ENCODE measurements at places on chromosomes 11 and 22.
A peak's percentile ranks its signal among the peaks of the same experiment; 100 is the strongest.

DNA sequence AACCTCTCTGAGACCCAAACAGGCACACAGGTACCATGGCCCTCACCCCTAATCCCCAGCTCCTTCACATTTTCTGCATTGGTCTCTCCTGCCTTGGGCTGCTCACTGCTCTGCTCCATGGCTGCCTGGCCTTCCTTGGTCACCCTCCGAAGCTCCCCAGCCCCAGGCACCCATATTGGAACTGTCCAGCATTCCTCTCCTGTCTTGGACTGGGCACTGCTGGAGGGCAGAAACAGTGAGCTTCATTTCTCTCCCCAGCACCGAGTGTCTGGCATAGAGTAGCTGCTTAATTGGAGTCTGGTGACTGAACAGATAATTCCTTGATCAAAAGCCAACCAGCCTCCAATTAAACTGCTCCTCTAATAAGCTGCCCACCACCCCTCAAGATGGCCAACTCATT, 13.2 kb downstream of the PLEKHA7 start:
- DNase-seq, result no peak

DNA sequence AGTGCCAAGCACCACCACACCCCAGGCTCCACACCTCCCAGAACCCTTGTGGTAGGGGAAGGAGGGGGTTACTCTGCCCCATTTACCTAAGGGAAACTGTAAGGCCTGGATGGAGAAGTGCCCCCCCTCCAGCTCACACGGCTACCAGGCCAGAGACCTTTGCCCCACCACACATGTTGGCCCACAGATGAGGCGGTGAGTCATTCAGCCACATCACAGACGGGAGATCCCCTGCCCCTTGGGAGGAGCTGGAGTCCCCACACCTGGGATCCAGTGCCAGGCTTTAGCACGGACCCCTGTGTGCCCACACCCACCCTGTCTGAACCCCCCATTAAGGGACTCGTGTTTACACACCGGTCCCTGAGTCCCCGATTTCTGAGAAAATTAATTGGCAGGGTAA, 24.9 kb downstream of the CDKN1C start:
- no peak for DNase-seq

GRCh38 chr11:46360878-46361277, 13.6 kb downstream of the DGKZ start:
- no peak for DNase-seq

GRCh38 chr22:38397189-38398085, 57.6 kb downstream of the KCNJ4 start:
- no peak for DNase-seq

DNA sequence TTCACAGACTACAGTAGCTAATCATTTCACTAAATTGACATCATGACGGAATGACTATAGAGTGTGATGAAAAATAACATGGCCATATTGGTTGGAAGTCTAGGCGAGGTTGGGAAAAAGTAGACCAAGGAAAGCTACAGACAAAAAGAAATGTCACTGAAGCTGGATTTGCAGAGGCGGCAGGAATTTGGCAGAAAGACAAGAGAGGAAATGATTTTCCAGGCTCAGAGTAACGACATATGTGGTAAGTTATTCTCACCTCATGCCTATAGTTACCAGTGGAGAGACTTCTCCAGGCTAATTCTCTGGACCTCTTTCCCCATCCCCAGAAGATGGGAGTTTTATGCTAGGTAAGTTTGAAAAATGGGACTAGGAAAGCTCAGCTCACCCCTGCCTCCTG, 1005.8 kb upstream of the CCDC90B start:
- DNase-seq, result no peak

GRCh38 chr11:46445920-46446771, 54.6 kb upstream of the CHRM4 start:
- DNase-seq, result peak; percentile 79

- peak; percentile 8 for DNase-seq
Measured at GRCh38 chr22:37316875-37317371, 34.6 kb downstream of the CYTH4 start.

DNA sequence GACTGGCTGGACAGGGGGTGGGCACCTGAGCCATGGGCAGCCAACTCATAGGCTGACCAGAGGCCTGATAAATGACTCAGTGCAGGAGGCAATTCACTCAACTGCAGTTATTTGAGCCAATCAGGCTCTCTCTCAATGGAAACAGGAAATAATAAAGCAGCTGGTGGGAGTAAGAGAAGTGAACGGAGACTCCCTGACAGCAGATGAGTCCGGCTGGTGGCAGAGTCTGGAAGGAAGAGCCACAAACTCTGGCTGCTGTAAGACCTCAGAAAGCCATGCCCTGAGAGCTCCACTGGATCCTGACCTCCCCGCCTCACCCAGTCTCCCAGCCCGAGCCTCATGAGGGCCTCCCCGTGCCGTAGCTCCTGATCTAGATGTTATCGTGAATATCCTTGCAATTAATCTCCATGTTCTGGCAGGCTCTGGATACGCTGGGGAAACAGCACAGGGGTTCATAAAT, 69.8 kb downstream of the TRIM29 start:
- no peak for DNase-seq

DNA sequence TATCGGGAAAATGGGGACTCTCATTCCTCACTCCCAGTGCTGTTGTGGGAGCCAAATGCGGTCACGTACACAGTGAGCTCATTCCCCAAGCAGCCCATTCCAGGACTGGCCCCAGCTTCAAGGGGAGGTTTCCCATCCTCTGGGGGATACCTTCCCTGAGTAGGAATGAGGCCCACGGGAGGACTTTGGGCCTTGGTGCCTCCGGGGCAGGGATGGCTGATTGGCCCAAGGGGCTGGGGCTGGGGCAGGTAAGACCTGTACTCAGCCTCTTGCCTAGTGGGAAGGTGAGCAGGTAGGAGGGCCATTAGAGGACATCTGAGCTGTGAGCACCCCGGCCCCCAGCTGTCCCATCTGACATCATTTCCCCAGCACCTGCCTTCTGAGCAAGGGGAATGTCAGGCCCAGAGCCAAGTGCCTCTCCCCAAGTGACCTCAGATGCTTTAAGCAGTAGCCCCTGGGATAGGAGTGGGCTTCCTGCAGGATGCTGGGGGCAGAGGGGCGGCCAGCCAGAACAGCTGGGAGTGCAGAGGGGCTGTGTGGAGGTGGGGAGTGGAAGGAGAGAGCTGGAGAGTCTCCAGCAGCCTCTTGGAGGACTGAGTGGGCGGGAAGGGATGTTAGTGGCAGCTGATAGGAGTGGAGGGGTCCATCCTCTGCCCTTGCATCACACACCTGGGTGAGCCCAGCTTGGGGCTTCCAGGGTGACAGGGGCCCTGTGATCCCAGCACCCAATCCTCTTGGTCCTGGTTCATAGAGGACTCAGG, 58.4 kb downstream of the CD82 start:
- peak; percentile 65 for DNase-seq

- DNase-seq, result no peak
Measured at GRCh38 chr11:57399221-57399620, 8.8 kb upstream of the PRG2 start.

DNA sequence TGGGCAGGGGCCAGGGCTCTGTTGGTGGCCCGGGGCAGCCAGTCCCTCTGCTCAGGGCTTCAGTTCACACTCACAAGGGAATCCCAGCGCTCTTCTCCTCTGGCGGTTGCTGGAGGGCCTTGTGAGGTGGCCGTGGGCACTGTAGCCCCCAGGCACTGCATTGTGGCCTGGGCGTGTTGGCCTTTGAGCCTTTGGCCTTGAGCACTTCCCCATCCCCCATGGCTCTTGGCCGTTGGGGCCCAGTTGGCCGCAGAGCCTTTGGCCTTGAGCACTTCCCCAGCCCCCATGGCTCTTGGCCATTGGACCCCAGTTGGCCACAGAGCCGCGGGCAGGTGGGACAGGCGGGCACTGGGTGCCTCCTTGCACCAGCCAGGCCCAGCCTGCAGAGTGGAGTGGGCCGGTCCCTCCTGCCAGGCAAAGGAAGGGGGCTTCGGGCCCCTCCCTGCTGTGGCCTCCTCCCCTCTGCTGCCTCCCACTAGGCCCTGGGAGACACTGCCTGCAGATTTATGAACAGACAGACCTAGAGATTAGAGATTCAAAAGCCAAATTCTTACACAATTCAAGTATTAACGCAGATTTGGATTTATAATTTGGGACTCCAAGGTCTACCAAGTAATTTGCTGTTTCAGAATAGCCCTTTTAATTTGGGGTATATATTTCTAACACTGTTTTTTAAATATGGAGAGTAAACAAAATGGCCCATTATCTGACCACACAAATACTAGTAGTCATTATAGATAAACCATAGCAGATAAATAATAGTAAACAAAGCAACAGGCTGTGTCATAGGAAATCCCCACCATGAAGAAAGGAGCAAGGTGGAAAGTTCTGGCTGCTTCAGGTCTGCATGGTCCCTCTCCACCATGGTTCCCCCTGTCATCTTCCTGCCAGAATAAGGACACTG, 18.2 kb upstream of the TXNRD2 start:
- DNase-seq, result no peak

GRCh38 chr11:105034813-105035620, at the start of gene CASP1:
CASP1 (minus strand) TSS chr11:105035144; CDS start chr11:105035113, 31 bp downstream.
- no peak for DNase-seq

GRCh38 chr11:14317659-14318325, 41.2 kb downstream of the RRAS2 start:
- DNase-seq, result no peak

DNA sequence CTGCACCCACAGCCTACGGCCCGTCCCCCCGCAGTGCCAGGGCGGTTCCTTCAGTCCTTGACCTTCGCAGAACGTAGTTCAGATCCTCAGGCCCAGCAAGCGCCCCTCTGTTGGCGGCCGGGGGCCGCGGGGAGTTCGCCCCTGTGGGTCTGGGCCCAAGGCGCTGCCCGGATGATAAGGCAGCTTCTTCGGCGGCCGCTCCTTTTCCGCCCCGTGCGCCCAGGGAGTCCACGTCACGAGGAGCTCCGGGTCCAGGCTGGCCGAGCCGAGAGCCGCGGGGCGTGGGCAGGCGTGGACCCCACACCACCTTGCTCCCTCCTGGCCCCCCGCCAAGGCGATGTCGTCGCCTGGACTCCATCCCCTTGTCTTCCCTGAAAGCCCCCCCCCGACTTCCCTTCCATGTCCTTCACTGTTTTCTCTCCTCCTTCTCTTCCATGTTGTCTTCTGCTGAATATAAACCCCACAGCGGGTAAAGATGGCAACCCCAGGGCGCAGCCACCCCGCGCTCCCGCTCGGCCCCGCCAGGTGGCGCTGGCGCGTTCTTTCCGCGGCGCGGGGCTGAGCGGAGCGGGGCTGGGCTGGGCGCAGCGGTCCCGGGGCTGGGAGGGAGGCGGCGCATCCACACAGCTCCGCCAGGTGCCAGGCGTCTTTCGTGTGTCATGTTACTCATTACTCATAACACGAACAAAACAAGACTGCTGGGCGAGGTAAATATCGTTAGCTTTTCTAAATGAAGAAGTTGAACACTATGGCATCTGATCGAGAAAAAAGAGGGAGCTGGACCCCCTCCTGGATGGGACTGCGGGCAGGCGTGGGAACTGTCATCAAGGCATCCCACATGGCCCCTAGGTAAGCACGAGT, 321.0 kb downstream of the NTM start:
- DNase-seq, result no peak

DNA sequence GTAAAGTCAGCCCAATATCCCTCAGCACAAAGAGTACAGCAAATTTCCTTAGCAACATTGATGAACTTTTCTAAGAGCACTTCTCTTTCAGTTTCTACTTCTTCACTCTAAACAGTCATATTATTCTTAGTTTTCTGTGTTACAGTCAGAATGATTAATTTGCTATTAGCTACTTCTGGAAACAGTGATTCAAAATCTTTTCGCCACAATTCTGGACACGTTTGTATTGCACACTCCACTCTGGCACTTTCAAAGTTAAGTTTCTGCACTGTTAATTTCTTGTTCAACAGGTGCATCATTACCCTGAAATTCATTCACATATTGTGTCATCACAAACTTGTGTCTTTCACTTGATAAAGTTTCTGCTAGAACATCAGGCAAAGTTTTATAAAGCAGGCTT, 22.5 kb downstream of the ABTB2 start:
- DNase-seq, result no peak

GRCh38 chr11:83303316-83303715, 17.1 kb upstream of the CCDC90B start:
- DNase-seq, result no peak

GRCh38 chr11:132988411-132988810, 543.9 kb downstream of the OPCML start:
- no peak for DNase-seq

Data from DMS79 (cell line).